ENCODE measurements at places on chromosomes 13 and 19. TPM values are rescaled to one million over a fixed set of nuclear protein-coding genes. Genes with fewer than 3 reads are reported as not detected.

The GFY gene
- total RNA-seq, result not detected

- DNase-seq, result peak; percentile 70
These were observed 554.1 kb downstream of the KCTD12 start for GRCh38 chr13:76331943-76332712.

GRCh38 chr19:45515081-45515624 lies 7.9 kb downstream of the VASP start:
- no peak for DNase-seq

- no peak for DNase-seq
These were observed 391 bp downstream of the KLF1 start for GRCh38 chr19:12886651-12886968.

DNA sequence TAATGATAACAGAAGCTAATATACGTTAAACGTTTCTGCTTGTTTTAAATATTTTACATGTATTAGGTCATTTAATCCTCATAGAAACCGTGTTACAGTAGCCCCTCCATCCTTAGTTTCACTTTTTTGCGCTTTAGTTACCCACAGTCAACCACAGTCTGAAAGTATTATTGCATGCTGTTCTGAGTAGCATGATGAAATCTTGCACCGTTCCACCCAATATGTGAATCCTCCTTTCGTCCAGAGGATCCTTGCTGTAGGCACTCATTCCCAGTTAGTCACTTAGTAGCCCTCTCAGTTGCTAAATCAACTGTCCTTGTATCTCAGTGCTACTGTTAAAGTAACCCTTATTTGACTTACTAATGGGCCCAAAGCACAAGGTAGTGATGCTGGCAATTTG lies 257.8 kb downstream of the ENOX1 start:
- DNase-seq, result no peak

DNA sequence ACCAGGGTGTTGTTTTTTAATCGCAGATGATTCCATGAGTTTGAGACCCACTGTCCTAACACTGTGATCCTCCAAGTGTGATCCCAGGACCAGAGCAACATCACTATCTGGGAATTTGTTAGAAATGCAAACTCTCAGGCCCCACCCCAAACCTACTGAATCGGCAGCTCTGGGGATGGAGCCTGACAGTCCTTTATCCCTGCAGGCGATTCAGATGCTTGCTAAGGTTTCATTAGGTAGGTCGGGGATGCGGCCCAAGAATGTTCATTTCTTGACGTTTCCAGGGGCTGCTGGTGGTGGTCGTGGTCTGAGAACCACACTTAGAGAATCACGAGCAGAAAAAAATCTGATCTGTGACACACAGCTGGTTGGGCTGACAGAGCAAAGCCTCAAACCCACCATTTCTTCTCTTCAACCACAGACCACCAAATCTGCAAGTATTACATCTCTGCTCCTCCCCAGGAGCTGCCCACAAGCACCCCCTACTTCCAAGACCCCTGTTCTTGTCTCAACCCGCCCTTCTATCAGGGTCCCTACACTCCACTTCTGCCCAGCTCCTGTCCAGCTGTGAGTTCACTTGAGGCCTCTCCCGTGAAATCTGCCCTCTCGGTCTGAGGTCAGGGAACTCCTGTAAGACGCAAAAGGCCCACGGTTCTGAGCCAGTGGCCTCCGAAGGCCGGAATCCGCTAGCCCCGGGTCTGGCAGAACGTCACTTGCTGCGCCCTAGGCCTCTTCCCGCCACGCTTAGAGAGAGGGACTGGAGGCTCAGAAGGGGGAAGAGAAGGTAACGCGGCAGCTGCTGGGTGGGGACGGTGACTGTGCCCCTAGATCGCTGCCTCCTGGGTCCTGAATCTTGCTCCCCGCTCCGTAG lies 1.1 kb upstream of the FARP1 start:
- peak; percentile 53 for DNase-seq

DNA sequence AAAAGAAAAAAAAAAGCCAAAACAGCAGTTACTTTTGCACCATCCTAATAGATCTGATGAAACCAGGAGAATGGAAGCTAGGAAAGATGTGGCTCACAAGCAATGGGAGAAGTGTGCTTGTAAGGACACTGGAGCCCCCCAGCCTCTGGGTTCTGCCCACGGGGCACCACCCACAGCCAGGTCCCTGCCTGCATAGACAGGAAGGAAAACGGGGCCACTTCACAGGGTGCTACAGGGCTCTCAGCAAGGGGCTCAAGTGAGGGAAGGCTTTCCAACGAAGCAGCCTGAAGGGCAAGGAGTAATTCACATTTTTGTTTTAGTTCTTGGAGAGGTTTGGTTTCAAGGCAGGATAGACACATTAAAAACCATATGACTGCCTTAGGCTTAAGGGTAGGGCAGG lies 42.7 kb downstream of the BRD4 start:
- no peak for DNase-seq
